ENCODE measurements at places on chromosomes 2 and 18.

DNA sequence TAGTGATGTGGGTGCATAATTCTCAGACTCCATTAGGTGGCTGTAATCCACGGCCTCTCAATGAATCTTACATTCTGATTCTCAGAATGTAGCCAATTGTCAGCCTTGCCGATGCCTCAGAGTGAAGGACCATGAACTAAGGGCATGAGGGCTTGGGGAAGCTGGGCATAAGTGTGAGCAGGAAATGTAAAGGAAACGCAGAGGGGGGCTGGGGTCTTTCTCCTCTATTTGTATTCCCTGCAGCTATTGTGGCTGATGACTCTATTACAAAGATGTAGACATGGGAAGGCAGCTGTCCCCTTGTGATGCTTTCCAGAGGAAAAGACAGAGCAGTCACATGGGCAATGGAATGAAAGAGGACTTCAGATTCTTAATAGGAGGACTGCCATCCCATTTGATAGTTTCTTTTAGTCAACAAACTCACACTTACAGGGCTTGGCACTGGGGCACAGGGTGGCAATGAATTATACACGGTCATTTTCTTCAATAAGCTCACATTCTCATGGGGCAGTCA is 353.2 kb upstream of the PKDCC start:
- DNase-seq, result no peak

DNA sequence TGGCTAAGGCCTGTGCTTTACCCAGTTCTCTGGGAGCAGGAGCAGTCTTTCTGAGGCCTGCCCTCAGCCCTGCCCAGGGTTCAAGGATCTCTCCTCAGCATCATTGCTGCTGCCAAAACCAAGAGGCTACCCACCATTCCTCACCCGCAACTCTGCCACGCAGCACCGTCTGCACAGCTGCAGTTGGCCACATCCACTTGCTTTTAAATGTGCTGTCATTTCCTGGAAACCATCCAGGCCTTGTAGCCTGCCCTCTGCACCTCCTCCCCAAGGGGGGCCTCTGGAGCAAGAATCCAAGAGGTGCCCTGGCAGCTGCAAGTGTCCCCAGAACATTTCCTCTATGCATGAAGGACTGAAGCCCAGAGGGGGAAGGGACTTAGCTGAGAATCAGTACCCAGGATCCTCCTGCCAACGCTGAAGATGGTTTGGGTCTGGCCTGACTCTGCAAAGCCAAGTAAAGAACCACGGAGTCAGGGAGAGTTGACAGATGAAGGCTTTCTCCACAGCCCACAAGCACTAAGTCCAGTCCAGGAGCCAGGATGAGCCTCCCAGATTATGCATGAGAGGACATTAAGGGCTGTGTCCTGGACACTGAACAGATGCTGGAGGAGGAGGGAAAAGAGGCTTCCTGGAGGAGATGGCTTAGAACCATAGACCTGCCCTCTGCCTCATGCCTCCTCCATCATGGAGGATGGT is 14.9 kb downstream of the EMX1 start:
- DNase-seq, result no peak

DNA sequence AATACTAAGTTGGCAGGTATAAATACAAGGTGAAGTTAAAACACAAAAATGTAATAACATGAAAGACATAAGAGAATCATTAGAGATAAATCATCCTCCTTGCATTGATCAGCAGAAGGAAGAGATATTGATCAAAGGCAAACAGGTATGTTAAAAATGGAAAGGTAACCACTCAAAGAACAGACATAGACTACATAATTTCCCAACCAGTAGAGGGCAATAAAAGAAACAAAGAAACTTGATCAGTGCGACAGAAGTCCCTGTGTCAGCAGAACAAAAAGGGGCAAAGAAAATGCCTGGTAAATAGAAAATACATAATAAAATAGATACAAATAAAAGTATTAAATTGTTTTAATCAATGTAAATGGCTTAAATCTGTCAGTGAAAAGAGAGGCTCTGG is 53.6 kb downstream of the FAM228A start:
- no peak for DNase-seq

- DNase-seq, result no peak
Measured at GRCh38 chr2:237020090-237020489, 65.6 kb upstream of the COPS8 start.
